ENCODE measurements at places on chromosomes 5 and 9. TPM values are rescaled to one million over a fixed set of nuclear protein-coding genes. Genes with fewer than 3 reads are reported as not detected.

Gene PHAX
- 51.5 TPM for total RNA-seq

Gene NIM1K
- total RNA-seq: not detected

Gene GADD45G
- total RNA-seq: 0.47 TPM

Gene LYSMD3
- total RNA-seq: 13.6 TPM

Gene C9orf153
- 0.09 TPM for total RNA-seq

Gene RMND5B
- total RNA-seq: 34.5 TPM

Gene ANKRD20A1
- total RNA-seq: 1.7 TPM

Gene MARVELD2
- total RNA-seq: 1.7 TPM

Gene SLC2A6
- 22.2 TPM for total RNA-seq

Gene NMUR2
- not detected for total RNA-seq

Gene ADGRV1
- 0.56 TPM for total RNA-seq

Gene MLANA
- not detected for total RNA-seq

Gene ISL1
- not detected for total RNA-seq

Gene ADAMTS19
- not detected for total RNA-seq

Gene HBEGF
- 17.5 TPM for total RNA-seq

Gene TAS2R1
- not detected for total RNA-seq

Gene UGT3A2
- total RNA-seq: not detected

All from endothelial cell of coronary artery (primary cell).